ENCODE measurements at places on chromosomes 6 and 20.
A peak's percentile ranks its signal among the peaks of the same experiment; 100 is the strongest.

- no peak for DNase-seq
These were observed 45.1 kb downstream of the SCAND1 start for GRCh38 chr20:35909176-35909575.

DNA sequence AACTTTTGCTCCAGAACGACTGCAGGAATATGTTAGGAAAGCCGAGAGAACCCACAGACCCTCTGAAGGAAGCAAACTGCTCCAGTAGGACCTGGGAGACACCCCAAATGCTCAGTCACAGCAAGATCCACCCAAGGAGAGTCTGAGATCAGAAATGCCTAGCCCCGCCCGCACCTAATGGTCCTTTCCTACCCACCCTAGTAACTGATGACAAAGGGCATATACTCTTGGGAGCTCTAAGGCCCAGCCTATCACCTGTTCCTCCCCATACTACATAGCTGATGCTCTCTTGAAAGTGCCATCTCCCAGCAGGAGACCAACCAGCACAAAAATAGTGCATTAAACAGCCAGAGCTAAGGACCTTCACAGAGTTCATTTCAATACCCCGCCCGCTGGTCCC lies 67.6 kb downstream of the CD2AP start:
- no peak for DNase-seq

GRCh38 chr6:28985462-28986164 lies 19.5 kb downstream of the ZNF311 start:
- peak; percentile 99 for DNase-seq

DNA sequence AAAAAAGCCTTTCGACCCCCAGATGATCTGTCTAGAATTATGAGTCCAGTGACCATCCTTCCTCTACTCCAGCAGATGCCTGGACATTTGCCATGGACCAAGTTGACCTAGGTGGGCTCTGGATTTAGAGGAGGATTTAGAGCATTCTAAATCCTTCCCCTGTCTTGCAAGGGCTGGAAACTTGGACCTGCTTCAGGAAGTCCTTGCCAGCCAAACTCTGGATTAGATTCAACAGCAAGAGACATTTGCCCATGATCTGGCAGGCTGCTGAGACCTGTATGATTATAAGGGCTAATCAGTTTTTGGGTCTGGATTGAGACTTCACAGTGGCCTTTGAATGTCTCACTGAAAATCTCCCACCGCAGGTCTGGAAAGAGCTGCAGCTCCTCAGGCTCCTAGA lies 13.1 kb upstream of the HDGFL1 start:
- DNase-seq: no peak

GRCh38 chr20:31698803-31699718 lies 23.6 kb downstream of the BCL2L1 start:
- DNase-seq: peak; percentile 97

GRCh38 chr6:55082021-55082420 lies 92.3 kb upstream of the HCRTR2 start:
- DNase-seq: peak; percentile 53

DNA sequence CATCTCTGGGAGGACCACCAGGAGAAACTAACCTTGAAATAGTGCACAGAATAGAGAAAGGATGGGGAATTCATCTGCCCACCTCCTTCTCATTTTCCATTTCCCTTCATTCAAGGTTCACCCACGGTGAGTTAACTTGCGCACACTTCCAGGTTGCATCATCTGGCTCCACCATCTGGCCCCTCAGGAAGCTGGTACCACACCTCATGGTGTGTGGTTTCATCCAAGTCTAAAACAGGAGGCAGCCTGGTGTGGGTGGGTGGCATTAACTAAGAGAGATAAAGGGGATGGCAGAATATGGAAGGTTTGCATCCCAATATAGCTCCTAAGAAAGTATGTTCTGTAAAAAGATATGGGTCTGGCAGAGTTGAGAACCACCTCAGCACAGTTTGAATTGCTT lies 3.8 kb downstream of the ZNF334 start:
- DNase-seq: no peak

DNA sequence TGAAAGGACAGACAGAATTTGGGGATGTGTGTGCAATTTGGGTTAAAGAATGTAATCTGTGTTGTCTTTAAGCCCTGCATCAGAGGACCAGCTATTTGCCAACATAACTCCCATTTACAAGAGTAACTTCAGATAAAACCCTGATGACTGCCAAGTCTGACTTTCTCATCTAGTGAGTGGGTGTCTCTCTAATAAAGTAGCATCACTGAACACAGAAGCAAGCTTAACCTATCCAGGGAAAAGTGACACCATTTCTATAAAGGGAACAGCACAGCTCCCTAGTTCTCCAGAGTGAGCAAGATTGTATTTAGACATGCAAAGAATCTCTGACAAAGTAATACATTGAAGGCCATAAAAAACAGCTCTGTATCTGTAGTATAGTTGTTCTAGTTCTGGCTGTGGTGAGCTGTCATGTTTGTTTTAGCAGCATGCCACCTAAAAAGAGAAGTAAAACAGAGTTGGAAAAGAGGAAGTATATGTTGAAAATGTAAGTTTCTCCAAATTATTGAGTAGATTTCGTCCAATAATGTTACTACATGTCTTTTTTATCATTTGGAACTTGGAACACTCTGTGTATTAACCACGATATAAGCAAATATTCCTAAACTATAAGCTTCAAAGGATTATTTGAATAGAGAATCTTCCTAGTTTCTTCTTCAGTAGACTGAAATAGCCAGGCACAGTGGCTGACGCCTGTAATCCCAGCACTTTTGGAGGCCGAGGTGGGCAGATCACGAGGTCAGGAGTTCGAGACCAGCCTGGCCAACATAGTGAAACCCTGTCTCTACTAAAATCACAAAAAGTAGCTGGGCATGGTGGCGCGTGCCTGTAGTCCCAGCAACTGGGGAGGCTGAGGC lies 8.8 kb upstream of the PIM1 start:
- no peak for DNase-seq

DNA sequence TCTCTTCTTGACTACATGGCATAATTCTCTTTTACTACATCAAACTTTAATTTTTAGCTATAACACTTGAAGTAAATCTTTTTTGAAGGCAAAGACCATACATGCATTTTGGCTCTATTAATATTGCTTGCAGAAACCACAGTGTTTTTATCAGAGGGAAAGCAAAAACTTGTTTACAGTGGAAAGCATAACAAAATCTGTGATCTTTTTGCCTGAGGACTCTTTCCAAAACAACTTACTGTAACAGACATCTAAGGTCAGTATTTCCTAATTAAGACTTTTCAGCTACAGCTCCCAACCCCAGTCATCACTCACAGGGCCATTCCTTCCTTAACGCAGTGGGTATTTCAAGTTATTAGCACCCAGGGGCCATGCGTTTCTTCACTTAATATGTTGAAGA lies 274.7 kb downstream of the CDKAL1 start:
- DNase-seq: no peak

DNA sequence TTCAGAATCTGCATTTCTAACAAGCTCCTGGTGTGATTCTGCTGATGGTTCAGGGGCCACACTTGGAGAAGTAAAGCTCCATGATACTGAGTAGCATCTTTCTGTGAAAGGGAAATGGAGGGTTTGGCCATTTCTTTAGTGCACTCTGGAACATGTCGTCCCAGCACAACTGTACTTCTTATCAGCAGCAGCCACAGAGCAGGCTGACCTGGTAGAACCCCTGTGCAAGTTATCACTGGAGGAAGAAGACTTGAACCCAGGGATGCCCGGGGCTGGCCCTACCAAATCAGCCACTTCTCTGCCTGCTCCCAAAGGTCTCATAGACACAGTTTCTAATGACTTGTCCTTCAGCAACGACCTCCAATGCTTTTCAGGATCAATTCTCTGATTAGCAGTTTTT lies 354.7 kb upstream of the PLCB4 start:
- no peak for DNase-seq

DNA sequence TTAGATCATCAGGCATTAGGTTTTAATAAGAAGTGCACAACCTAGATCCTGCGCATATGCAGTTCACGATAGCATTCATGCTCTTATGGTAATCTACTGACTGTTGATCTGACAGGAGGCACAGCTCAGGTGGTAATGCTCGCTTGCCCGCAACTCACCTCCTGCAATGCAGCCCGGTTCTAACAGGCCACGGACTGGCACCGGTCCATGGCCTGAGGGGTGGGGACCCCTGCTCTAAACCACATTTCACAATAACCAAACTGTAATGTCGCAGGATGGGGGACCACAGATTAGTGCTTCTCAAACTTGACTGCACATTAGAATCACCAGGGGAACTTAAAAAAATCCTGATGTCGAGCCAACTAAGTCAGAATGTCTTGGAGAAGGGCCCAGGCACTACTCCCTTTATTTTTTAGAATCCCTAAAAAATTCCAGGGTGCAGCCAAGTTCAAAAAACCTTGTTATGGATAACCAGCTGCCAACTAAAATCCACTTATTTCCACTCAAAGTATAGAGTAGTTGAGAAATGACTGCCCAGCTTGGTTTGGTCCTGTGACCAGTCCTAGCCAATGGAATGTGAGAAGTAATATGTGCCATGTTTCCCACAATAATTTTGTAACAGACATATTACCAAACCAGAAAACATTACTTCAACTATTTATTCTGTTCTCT lies 3.1 kb downstream of the SHPRH start:
- peak; percentile 29 for DNase-seq

- DNase-seq: no peak
These were observed 51.9 kb downstream of the TRMT11 start for GRCh38 chr6:126038234-126038633.

DNA sequence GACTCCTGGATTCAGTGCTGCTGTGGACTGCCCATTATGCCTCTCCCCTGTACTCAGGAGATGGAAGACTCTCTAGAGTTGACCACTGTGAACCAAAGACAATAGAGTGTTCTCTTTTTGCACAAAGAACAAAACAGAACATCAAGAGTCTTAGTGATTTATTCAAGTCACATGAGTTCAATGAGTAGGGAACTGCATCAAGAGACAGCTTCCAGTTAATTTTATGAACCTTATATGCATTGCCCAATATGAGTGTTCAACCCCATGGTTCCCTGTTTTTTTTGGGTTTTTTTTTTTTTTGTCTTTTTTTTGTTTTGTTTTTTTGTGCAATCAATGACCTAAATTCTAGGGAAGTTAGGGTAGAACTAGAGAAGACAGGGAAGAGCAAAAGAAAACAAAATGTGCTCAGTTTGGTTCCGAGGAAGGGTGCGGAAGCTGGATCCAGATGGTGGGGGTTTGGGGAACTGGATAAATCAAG lies 224.3 kb downstream of the MAFB start:
- no peak for DNase-seq

- DNase-seq: no peak
These were observed 125.8 kb downstream of the MRPL14 start for GRCh38 chr6:44001318-44002066.

DNA sequence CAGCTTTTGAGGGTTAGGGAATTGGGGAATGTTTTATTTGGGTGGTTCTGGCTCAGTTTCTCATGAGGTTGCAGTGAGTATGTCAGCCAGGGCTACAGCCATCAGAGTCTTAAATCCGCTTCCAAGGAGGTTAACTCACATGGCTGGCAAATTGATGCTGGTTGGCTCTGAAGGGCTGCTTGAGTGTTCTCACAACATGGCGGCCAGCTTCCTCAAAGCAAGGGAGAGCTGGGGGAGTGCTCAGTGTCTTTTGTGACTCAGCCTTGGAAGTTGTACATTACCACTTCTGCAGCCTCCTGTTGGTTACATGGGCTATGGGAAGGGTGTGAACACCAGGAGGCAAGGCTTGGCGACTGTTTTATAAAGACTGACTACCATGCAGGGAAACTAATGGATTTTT lies 17.8 kb upstream of the PPP1R3G start:
- no peak for DNase-seq

GRCh38 chr6:167208819-167209576 lies 51.2 kb upstream of the GPR31 start:
- DNase-seq: no peak

- DNase-seq: no peak
These were observed 9.5 kb downstream of the NUS1 start for GRCh38 chr6:117684749-117685148.

GRCh38 chr6:34837528-34837927 lies 45.6 kb downstream of the BLTP3A start:
- DNase-seq: no peak

GRCh38 chr20:38833154-38833856 lies 27.8 kb downstream of the PPP1R16B start:
- no peak for DNase-seq

DNA sequence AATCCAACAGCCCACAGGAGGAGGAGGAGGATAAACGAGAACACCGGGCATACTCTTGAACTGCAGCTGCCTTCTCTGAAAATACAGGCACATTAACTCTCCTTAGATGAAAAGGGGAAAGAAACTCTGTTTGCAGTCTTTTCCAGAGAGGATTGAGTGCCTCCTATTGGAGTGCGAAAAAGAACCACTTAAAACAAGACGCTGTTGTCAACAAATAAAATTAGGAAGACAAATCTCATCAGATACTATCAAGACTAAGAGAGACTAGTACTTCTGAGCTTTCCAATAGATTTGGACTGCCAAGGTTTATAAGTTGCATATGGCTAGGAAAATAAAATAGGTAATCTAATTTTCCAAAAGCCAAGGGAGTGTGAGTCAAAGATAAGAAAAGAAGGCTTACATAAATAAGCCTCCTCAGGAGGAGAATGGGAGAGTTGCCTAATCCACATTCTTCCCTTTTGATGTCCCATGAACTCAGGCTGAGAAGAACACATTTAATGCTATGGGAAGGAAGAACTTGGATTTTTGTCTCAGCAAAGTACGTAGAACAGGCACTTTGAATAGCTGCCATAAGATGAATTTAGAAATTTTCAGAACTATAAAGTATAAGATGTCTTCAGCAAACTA lies 154.7 kb downstream of the ARHGAP18 start:
- DNase-seq: peak; percentile 81

DNA sequence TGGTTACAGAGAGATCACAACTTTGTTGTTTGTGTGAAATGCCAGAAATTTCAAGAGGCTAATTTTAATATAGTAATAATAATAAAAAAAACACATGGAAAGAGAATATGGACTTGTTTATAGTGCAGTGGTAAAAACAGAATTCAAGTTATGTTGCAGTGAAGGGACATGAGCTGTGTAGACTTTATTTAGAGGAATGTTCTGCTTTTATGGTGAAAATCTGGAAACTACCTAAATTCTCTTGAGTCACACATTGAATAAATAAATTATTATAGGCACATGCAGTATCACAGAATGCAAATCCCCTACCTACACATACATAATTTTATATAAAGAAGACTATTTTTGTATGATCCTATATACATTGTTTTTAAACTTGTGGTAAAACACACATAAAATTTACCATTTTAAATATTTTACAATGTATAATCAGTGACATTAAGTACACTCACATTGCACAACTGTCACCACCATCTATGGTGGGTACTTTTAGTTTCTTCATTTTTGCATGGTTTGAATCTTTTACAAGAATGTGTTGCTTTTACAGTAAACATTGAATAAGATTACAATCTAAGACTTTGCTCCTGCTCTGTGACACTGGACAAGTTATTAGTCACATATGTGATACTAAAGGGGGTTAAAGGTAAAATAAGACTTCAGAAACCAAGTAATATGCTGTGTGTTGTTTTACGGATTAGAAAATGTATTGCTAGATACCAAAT lies 107.4 kb downstream of the B3GAT2 start:
- DNase-seq: no peak

GRCh38 chr20:39234520-39235095 lies 272.5 kb downstream of the DHX35 start:
- no peak for DNase-seq

All from amniotic epithelial cell (primary cell).